ENCODE measurements at places on chromosomes 6 and 20.

- peak; percentile 48 for DNase-seq
These were observed 94.0 kb downstream of the SHLD1 start for GRCh38 chr20:5844063-5844681.

GRCh38 chr6:129651291-129651691 is 58.7 kb downstream of the ARHGAP18 start:
- no peak for DNase-seq

GRCh38 chr6:30645989-30646388 is 944 bp upstream of the C6orf136 start:
- DNase-seq: no peak

GRCh38 chr6:150741633-150742200 is 123.8 kb upstream of the MTHFD1L start:
- no peak for DNase-seq
